ENCODE measurements at places on chromosomes 3 and 15. TPM values are rescaled to one million over a fixed set of nuclear protein-coding genes. Genes with fewer than 3 reads are reported as not detected.

The DAZL gene
- total RNA-seq: 0.04 TPM

The ROPN1B gene
- total RNA-seq: 0.18 TPM

The TPRG1 gene
- total RNA-seq: 1.2 TPM

The CYP8B1 gene
- total RNA-seq: not detected

The ANKUB1 gene
- not detected for total RNA-seq

DNA sequence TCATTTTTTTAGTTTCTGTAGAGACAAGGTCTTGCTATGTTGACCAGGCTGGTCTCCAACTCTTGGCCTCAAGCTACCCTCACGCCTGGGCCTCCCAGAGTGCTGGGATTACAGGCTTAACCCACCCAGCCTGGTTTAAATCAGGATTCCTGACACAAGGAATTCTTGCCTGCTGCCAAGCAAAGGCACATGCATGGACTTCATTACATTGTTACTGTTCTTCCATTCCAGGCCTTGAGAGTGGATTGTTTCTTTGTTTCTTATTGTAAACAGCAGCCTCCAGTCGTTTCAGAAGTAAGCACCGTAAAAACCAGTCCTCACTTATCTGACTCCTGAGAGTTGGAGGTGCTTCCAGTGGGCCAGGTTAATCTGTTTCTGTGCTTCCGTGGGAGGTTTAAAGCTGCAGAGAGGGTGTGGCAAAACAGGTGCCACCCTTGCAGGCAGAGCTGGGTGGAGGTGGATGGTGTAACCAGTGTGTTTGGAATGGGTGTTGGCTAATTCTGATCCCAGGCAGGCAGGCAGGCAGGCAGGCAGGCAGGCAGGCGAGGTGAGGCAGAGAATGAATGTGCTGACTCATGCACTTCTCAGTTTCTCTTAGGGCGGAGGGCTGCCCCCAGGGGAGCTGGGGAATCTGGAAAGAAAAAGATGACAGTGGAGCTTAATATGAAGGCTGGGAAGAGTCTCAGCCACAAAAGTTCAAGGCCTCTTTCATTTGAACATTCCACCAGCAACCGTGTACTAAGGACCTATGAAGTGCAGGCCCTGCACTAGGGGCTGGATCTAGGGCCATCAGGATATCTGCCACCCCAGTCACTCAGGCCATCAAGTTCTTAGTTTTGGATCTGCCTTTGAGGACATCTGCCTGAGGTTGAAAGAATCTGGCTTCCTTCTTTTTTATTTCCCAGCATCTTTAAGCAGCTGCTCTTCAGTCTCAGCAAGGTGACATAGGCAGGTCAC, 37.0 kb upstream of the CDCP1 start:
- H3K4me1 ChIP-seq: peaks cover 17% of the 10 kb centered on the region
- DNase-seq: peak; percentile 89
- 0 out of 2 replicates have a peak overlapping the region, but pooled peaks have one; percentile 2 for H3K4me3 ChIP-seq
- H3K27me3 ChIP-seq: no peaks in the 10 kb centered on the region

- H3K27me3 ChIP-seq: peaks cover 61% of the 10 kb centered on the region
- no peak overlapping the region for H3K4me3 ChIP-seq
- no peak overlapping the region for H3K27ac ChIP-seq
- no peaks in the 10 kb centered on the region for H3K36me3 ChIP-seq
Measured at GRCh38 chr3:182139627-182140357, 428.1 kb downstream of the SOX2 start.

DNA sequence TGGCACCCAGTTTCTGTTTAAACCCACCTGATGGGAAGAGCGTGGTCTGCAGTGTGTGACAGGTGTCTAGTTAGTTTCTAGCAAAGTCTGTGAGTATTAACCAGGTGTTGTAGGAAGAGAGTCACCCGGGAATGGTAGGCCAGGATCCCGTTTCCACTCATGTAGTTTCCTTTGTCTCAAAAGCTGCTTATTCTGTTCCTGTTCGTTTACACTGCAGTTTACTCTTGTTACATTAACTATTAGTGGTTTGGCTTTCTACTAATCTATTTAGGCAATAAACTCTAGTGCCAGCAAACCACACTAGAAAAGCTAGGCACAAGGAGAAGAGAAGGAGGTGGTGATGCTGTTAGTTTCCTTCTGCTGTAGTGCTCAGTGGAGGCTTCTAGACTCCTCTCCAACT, 32.7 kb downstream of the WDR76 start:
- no peaks in the 10 kb centered on the region for H3K27me3 ChIP-seq
- no peak overlapping the region for H3K4me3 ChIP-seq
- H3K36me3 ChIP-seq: peaks cover 24% of the 10 kb centered on the region
- H3K27ac ChIP-seq: no peak overlapping the region
- no peak for DNase-seq
- no peaks in the 10 kb centered on the region for H3K4me1 ChIP-seq

- peaks cover 39% of the 10 kb centered on the region for H3K4me1 ChIP-seq
- H3K4me3 ChIP-seq: no peak overlapping the region
- H3K36me3 ChIP-seq: no peaks in the 10 kb centered on the region
- no peaks in the 10 kb centered on the region for H3K27me3 ChIP-seq
- peak overlapping the region; percentile 81 for H3K27ac ChIP-seq
Measured at GRCh38 chr3:184738982-184739381, 27.1 kb upstream of the MAGEF1 start.

- no peak overlapping the region for H3K27ac ChIP-seq
- no peaks in the 10 kb centered on the region for H3K4me1 ChIP-seq
- no peaks in the 10 kb centered on the region for H3K36me3 ChIP-seq
- DNase-seq: no peak
Measured at GRCh38 chr15:93359060-93359408, 270.0 kb upstream of the RGMA start.

GRCh38 chr15:64928626-64929220, 17.0 kb downstream of the ANKDD1A start:
- no peak overlapping the region for H3K27ac ChIP-seq
- H3K36me3 ChIP-seq: no peaks in the 10 kb centered on the region
- no peak overlapping the region for H3K4me3 ChIP-seq
- DNase-seq: no peak
- no peaks in the 10 kb centered on the region for H3K27me3 ChIP-seq

DNA sequence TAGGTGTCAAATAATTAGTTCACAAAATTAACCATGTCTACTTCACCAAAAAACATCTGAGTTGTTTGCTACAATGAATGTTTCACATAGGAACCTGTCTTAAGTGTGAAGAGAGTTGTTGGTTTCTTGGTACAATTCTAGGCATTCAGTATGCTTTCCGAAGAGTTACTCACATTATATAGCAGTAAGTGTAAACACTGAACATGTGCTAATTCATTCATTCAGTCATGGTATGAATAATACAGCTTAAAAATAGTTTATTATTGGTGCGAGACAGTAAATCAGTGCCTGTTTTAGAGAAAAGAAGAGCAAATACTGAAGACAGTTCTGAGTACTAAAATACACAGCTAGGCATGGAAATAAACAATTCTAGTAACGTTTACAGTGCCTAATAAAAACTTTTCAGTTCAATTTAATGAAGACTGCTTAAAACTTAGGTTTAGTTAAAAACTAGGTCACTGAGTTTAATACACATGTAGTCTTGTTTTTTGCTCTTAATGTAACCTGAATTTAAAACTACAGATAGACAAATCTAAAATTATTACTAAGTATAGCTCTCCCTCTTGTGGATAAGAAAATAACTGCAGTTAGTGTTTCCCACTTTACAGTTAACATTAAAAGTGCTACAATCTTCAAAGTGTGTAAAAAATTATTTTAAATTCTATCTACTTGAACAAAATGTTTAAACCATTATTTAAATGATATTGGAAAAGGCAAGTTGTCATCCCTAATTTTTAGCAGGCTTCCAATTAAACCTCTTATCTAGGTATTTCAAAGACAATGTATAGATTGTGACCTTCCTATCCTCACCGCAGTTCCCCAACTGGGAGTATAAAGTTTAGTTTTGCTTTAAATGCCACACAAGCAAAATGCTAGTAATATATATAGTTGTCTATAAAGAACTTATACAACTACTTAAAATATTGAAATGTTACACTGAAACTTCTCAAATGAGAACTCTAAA, 20.1 kb upstream of the ZCWPW2 start:
- no peak overlapping the region for H3K4me3 ChIP-seq
- no peaks in the 10 kb centered on the region for H3K4me1 ChIP-seq
- no peak overlapping the region for H3K27ac ChIP-seq
- no peaks in the 10 kb centered on the region for H3K27me3 ChIP-seq
- H3K36me3 ChIP-seq: peaks cover 32% of the 10 kb centered on the region

DNA sequence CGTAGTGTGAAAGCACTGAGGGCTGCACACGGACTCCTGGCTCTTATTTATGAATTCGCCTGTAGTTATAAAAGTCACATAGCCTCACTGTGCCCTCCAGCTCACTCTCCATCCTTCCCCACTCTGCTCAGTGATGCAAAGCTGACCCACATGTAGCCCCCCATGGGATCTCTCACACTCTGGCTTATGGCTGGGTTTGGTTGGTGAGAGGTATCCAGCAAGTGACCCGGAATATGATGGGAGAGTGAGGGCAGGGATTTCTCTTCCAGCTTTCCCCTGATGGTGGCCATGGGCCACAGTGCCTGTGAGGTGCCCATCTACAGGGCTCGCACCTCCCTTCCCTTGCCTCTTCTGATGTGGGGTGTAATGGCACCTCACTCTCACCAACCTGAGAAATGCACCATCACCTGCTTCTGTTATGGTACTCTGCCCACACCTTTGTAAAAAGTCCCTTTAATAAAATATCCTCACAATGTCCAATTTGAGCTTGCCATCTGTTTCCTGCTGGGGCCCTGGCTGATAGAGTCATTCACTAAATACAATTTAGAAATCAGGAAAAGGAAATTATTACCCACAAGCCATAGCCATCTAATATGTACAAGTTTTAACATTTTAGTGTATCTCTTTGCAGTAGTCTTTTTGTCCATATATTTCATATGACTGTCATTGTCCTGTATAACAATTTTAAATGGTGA, 93.6 kb downstream of the SCN11A start:
- DNase-seq: no peak
- H3K4me3 ChIP-seq: no peak overlapping the region
- no peak overlapping the region for H3K27ac ChIP-seq

- peaks cover 14% of the 10 kb centered on the region for H3K4me1 ChIP-seq
- H3K27ac ChIP-seq: no peak overlapping the region
- peak; percentile 37 for DNase-seq
- no peaks in the 10 kb centered on the region for H3K36me3 ChIP-seq
- H3K27me3 ChIP-seq: no peaks in the 10 kb centered on the region
Measured at GRCh38 chr15:55789066-55789660, 46.2 kb upstream of the PRTG start.

DNA sequence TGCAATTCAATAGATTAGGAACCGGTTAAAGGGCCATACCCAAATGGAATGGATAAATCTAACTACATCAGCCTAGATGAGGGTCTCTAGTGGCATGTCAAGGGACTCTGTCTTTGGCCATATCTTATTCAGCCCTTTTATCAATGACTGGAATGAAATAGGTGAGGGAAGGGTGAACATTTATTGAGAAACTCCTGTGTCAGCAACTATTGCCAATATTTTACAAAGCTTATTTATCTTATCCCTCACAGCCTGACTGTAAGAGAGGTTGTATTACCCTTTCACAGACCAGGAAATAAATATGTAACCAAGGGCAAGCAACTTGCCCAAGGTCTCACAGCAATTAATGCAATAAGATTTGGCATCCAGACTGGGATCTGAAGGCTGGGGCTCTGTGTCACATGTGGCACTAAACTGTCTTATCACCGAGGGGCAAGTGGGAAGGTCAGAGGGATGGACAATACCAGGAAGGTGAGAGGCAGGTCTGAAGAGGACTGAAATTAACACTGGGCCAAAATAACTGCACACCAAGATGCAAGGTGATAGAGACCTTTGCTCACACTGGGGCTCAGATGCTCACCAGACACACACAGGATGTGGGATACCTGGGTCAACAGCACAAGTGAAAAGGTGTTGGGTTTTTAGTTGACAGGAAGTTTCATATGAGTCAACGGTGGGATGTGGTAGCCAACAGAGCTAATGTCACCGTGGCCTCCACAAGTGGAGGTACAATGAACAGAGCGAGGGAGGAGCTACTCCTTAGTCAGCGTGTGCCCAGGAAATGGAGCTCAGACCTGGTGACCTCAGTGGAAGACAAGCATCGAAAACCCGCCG, 261.3 kb downstream of the RPLP1 start:
- H3K27ac ChIP-seq: no peak overlapping the region
- H3K4me1 ChIP-seq: peaks cover 25% of the 10 kb centered on the region
- DNase-seq: peak; percentile 92
- no peak overlapping the region for H3K4me3 ChIP-seq
- H3K36me3 ChIP-seq: no peaks in the 10 kb centered on the region
- no peaks in the 10 kb centered on the region for H3K27me3 ChIP-seq

GRCh38 chr3:193701953-193702635, 109.1 kb downstream of the OPA1 start:
- no peak overlapping the region for H3K27ac ChIP-seq
- H3K27me3 ChIP-seq: no peaks in the 10 kb centered on the region
- H3K4me3 ChIP-seq: no peak overlapping the region

GRCh38 chr15:83190450-83190849, 17.2 kb downstream of the HDGFL3 start:
- H3K27me3 ChIP-seq: no peaks in the 10 kb centered on the region
- H3K4me3 ChIP-seq: no peak overlapping the region
- H3K4me1 ChIP-seq: peaks cover 5% of the 10 kb centered on the region
- no peak overlapping the region for H3K27ac ChIP-seq
- no peak for DNase-seq
- H3K36me3 ChIP-seq: no peaks in the 10 kb centered on the region

- no peak overlapping the region for H3K4me3 ChIP-seq
- H3K27ac ChIP-seq: no peak overlapping the region
- H3K4me1 ChIP-seq: no peaks in the 10 kb centered on the region
- no peaks in the 10 kb centered on the region for H3K27me3 ChIP-seq
- no peaks in the 10 kb centered on the region for H3K36me3 ChIP-seq
Measured at GRCh38 chr3:88882121-88882520, 225.3 kb upstream of the EPHA3 start.

- H3K4me3 ChIP-seq: no peak overlapping the region
- H3K27me3 ChIP-seq: no peaks in the 10 kb centered on the region
- H3K4me1 ChIP-seq: no peaks in the 10 kb centered on the region
Measured at GRCh38 chr3:99269606-99270351, 368.3 kb upstream of the DCBLD2 start.

All from PC-3 (cell line).